ENCODE measurements at places on chromosomes 11 and 22.

DNA sequence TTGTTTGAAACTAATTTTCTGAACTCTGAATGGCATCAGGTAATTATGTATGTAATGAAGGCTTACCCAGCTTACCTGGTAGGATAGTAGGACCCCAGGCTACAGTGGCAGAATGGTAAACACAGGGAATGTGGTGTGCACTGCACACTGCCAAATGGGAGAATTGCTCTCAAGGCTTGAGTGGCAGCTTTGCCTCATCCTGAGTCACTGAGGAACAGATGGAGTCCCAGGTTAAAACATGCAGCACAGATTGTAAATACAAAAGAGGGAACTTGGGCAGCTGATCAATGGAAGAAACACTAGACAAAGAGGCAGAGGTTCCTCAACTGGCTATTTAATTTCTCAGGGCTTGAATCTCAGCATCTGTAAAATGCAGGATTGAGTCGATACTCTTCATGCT lies 24.4 kb downstream of the GPR83 start:
- no peak for DNase-seq

DNA sequence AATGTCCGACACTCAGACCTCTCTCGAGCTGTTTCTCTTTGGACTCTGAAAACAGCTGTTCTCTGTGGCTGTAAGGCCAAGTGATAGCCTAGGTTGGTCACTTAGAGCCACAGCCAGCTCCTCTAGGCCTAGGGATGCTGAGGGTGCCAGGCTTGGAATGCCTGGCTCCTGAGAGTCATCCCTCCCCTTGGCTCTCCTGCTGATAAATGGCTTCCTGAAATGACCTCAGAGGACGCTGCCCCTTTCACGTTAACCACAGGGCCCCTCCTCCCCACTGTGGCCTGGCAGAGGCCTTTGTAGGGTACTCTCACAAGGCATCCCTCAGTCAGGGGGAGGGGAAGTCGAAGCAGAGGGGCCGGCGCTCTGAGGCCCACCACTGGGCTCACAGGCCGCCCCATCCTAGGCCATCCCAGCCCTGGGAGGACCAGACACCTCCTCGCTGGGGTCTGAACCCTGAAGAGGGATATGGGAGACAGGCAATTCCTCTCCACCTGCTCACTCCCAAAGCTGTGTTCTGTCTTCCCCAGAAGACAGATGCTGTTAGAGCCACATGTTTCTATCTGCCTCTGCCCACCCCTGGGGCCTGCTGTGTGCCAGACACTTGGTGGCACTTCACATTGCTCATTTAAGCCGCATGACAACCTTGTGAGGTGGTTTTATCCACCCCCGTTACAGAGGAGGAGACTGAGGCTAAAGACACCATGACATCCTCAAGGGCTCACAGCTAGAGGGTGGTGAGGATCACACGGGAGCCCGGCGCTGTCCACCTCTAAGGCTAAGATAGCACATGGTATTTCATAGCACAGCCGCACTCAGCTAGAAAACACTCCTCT lies 50.9 kb downstream of the ARFGAP3 start:
- DNase-seq = no peak

GRCh38 chr11:129283141-129283540 lies 91.0 kb upstream of the ARHGAP32 start:
- DNase-seq = no peak

DNA sequence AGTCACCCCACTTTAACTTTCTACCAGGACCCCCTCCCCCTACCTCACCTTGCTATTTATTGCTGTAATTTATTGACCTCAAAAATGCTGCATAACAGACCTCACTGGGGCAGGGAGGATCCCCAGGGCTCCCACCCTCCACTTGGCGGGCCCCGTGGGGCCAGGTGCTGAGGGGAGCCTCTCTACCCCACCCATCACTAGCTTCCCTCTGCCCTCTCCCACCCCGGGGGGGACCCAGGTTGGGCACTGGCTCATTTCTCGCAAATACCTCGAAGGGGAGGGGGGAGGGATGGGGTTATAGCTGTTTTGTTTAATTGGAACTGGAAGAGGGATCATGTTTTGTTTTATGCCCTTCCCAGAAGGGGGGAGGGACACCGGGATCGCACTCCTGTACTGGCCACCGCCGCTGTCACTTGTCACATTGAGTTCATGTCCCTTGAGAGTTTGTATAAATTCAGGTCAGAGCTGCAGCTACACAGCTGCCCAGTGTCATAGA lies 16.3 kb upstream of the TMEM191C start:
- DNase-seq = no peak

DNA sequence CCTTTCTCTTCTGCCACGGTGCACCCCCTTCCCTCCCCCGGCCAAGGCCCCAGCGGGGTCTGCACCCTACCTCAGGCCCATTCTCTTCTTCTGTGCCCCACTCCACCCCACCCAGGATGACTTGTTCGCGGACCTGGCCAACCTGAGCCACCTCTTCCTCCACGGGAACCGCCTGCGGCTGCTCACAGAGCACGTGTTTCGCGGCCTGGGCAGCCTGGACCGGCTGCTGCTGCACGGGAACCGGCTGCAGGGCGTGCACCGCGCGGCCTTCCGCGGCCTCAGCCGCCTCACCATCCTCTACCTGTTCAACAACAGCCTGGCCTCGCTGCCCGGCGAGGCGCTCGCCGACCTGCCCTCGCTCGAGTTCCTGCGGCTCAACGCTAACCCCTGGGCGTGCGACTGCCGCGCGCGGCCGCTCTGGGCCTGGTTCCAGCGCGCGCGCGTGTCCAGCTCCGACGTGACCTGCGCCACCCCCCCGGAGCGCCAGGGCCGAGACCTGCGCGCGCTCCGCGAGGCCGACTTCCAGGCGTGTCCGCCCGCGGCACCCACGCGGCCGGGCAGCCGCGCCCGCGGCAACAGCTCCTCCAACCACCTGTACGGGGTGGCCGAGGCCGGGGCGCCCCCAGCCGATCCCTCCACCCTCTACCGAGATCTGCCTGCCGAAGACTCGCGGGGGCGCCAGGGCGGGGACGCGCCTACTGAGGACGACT lies 15.9 kb downstream of the RTN4RL2 start:
- no peak for DNase-seq

DNA sequence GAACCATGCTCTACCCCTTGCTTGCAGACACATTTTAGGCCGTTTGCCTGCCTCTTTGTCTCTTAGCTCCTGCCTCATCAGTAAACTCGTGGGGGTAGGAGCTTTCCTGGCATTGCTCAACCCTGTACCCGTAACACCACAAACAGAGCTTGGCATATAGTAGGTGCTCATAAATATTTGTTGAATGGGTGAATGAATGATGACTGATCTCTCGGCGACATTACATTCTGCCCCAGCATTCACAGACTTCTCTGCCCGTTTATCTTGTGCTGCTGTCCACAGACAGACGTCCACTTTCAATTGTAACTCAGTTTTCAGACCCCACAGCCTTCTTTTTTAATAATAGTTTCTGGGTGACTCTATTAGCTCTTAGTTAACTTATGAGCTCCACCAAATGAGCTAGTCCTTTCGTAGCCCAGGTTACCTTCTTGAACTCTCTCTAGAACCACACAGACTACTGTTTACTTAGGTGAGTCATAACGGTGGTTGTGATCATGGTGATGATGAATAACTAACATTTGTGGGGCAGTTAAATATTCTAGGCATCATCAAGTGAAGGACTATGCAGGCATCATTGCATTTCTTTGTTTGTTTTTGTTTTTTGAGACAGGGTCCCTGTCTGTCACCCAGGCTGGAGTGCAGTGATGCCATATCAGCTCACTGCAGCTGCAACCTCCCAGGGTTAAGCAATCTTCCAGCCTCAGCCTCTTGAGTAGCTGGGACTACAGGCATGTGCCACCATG lies 188.4 kb downstream of the ADAMTS15 start:
- no peak for DNase-seq

DNA sequence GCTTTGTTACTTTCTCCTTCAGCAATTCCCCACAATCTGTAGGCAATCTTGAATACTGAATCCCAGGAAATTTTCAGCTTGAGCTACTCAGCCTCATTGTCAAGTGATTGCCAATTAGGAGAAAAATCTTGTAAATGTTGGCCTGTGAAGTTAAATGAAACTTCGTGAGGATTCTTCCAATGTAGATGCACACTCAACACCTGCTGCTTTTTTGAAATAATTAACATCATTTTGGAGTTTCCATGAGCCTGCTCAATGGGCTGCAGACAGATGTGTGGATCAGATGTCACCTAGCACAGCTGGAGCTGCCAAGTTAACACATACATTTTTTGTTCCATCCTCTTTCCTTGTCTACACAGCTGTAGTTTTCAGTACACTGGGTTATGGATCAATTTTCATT lies 645.6 kb upstream of the LUZP2 start:
- no peak for DNase-seq

GRCh38 chr11:118696673-118697226 lies 17.3 kb upstream of the TREH start:
- no peak for DNase-seq

DNA sequence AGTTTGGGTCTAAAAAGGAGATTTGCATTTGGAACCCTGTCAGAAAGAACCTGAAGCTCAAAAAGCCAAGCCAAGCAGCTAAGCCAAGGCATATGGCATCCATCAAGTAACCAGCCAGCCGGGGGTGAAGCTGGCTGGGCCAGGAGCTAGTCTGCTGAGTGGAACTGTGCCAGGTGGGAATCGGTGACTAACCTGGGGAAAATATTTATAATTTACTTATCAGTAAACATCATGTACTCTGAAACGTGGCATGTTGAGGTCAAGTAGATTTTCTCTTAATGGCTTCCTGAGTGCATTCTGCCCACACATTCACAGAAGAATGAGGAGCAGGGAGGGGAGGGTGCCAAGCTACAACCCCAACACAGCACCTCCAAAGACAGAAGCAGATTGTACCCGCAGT lies 70.5 kb upstream of the SESN3 start:
- DNase-seq = no peak

- DNase-seq = no peak
Measured at GRCh38 chr22:38735465-38736256, 20.1 kb downstream of the SUN2 start.

DNA sequence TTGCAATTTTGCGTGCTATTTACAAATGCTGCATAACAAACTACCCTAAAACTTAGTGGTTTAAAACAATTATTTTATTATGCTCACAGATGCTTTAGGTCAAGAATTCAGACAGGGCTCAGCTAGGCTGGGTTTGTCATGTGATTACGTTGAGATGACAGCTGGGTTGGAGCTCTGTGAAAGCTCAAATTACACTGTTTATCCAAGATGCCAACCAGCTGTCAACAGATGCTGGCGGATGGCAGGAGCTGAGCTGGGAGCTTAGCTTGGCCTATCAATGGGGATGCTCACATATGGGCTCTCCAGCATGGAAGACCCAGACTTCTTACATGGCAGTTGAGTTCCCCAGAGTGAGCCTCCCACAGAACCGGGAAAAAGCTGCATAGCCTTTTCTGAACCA lies 62.7 kb downstream of the STK33 start:
- no peak for DNase-seq

- DNase-seq = peak; percentile 4
Measured at GRCh38 chr11:130388607-130389205, 39.7 kb downstream of the ADAMTS8 start.

- no peak for DNase-seq
Measured at GRCh38 chr11:25377466-25377865, 880.6 kb downstream of the LUZP2 start.

DNA sequence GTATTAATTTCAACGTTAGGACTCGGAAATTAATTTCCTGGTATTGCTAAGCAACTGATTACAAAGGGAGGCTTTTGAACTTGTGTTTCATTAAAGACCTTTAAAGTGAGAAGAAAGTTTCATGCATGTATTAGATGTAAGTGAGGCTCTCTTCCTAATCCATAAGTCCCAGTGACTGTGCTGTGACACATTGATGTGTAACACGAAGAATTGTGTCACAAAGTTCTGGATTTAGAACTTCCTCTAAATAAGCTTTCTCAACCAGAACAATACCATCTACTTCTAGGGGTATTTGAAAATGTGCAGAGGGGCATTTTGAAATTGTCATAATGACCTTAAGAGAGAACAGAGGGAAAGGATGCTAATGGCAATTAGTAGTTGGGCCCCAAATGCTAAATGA lies 14.4 kb downstream of the DCUN1D5 start:
- DNase-seq = no peak

- no peak for DNase-seq
Measured at GRCh38 chr11:70242885-70243284, 27.6 kb upstream of the PPFIA1 start.

- DNase-seq = no peak
Measured at GRCh38 chr11:79119491-79120284, 321.1 kb downstream of the TENM4 start.

DNA sequence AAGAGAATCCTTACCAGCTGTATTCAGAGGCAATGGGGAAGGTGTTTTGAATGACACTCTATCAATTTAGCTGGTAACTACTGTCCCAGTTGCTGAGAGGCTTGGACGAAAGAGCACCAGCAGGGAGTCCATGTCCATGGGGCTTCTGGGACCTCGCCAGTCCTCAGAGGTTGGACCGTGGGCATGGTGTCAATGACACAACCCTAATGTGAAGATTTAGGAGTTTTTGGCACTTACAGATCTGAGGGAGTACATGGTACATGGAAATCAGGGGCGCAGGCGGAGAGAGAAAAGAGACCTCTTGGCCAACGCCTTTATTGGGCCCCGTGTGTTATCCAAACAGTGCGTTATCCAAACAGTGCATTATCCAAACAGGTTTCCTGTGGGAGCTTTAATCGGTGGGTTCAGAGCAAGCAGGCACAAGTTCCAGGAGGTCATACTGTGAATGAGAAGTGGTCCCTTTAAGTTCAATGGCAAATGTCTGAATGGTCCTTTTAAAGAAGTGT lies 169.1 kb upstream of the B3GAT1 start:
- no peak for DNase-seq

- DNase-seq = no peak
Measured at GRCh38 chr22:33652615-33653014, 267.7 kb downstream of the LARGE1 start.

GRCh38 chr11:16780146-16780545 lies 41.7 kb downstream of the C11orf58 start:
- DNase-seq = no peak

DNA sequence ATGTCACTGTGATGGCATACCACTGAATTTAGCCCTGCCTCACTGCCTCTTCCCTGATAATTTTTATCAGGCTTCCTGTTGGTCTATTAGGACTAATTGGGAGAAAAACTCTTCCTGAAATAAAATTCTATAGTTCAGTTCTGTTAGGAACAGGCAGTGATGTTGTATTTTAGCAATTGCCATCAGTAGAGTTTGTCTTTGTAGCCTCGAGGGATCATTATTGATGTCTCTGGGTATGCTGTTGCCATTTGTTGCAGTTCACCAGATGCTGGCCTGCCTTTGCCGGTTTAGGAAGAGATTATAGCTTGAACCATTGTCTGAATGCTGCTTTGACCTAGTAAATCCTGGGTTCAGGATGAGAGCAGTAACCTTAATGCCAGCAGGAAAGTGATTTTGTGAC lies 41.0 kb downstream of the KDM2A start:
- no peak for DNase-seq

DNA sequence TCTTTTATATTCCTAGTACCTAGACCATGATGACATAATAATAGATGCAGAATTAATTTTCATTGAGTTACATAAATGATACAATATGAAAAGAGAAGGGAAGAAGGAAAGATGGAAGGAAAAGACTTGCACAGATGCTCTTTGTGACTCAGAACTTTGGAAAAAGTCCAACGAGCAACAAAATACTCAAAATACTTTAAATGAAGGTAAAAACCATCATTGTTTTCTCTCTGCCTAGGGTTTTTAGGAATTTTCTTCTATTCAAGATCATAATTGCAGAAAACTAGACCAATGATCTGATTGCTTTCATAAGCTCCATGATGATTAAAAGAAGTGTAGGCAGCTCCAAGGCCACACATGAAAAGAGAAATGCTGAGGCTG lies 276.9 kb downstream of the KIRREL3 start:
- DNase-seq = no peak

- DNase-seq = no peak
Measured at GRCh38 chr11:107679255-107680024, 32.4 kb downstream of the SLN start.

- no peak for DNase-seq
Measured at GRCh38 chr22:28052825-28053269, 133.8 kb upstream of the PITPNB start.
